Osteoblast (primary cell): ENCODE measurements at places on chromosomes 7 and 10.
A peak's percentile ranks its signal among the peaks of the same experiment; 100 is the strongest.

GRCh38 chr7:21747806-21748205 lies 197.9 kb downstream of the CDCA7L start:
- DNase-seq: no peak

DNA sequence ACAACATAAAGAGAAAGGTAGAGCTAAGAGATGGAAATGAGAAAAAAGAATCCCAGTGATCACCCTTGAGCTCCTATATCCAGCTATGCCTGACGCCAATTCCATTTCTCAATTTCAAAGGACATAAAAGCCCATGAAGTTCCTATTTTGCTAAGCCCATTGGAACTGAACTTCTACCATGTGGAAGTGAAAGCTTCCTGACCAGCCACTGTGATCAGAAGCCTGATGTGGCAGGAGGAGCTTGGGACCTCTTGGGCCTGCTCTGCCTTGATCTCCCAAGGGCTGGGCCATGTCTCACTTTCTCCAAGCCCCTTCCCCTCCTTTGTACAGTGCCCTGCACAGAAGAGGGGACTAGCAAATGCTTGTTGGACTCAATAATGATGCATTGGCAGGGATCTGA lies 52.7 kb downstream of the PRLHR start:
- no peak for DNase-seq

DNA sequence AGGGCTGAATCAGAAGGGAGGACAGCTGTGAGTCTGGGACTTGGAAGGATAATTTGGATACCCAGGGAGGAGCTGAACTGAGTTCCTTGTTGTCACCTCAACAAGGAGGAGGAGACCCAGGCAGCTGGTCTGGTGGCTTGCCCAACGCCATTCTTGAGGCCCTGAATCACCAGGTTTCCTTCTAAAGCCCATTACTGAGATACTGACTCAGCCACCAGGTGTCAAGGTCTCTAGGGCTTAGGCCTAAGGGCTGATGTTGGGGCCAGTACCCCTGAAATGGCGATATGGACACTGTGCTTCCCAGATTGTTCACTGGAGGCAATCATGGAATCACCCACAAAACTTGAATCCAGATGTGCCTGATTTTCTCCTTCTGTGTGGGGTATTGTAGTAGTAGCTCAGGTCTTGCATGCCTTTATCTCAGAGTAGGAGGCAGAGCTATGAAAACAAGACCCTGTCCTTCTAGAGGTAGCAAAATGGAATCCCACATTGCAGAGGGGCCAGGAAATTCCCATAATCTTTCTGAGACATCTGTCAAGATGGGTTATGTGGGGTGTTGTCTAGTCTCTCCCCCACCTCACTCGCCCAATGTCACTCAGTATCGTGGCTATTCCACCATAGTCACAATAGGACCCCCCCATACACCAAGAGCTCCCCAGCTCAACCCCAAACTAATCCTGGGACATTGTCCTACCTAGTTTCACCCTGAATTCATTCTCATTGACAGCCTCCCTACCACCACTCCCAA lies 1.8 kb upstream of the ATG9B start:
- DNase-seq: no peak

DNA sequence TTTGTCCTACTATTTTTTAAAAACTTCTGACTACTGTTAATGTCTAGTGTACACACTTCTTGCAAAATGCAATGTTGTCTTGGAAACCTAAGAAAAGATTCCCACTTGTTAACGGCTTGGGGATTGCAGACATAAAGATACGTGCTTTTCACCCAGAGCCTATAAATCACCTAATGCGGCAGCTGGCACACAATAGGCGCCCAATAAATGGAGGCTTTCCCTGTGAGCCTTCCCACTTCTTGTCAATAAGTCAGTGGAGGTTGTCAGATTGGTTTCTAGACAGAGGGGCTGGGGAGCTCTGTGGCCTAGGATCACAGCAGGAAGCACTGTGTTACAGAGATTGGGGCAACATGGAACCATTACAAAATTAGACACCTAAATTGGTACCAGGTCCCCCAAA lies 74.7 kb downstream of the VSTM4 start:
- no peak for DNase-seq

GRCh38 chr10:119770928-119771327 lies 45.1 kb downstream of the INPP5F start:
- no peak for DNase-seq

DNA sequence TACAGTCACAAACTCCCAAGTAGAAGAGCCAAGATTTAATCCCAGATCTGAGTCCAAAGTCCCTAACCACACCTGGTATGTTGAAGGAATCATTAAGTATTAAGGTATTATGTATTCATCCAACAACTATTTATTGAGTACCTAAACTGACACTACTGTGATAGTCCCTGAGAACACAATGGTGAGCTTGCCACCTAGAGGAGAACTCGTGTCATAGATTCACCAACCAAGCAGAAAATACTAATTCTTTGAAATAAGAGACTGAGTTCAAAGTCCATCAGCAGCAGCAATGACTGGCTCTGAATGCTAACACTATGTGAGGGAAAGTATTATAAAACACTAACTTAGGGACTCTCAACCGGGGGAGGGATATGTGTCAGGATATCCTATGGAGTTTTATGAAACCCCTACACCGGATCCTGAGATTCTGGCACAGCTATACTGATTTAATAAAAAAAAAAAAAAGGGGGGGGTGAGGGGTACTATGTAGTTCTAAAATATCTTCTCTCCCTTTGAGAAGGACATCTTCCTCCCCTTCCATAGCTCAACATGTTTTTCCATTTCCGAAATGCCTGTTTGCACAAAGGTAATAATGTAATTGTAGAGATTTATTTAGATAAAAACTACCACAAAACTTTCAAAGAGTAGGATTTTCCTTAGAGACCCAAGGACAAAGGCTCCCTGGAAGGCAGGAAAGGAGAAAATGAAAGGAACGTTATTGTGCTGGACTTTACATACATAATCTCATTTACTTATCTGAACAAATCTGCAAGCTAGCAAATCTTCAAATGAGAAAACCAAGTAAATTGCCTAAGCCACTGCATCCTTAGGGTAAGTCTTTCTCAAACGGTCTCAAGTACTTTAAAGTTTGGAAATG lies 1.6 kb downstream of the NCOA4 start:
- peak; percentile 75 for DNase-seq
